ENCODE measurements at places on chromosomes 13 and 19.
A peak's percentile ranks its signal among the peaks of the same experiment; 100 is the strongest.

DNA sequence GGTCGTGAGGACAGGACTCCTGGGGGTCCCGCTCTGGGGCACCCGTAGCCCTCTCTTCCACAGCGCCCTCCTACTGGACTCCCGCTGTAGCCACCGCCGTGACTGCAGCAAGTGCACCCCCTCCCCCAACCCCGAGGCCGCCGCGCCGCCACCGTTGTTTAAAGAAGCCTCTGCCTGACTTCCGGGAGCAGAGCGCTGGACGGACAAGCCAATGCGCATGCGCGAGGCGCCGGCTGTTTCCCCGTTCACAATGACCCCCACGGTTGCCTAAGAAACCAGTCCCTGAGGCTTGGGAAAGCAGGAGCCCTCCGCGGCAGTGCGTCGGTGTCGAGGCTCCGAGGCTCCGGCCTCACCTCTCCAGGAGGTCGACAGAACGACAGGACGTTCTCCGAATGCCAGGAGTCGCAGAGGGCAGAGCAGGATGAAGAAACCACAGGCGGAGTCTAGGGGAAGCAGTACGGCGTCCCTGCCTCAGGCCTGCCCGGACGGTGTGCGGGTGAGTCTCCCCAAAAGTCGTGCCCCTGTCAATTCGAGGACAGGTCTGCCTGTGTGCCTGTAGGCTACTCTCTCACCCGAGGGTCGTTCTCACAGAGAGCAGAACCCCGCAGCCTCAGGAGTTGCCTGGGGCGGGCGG lies 70.5 kb upstream of the ZNF420 start:
- peak; percentile 38 for DNase-seq

- no peak for DNase-seq
Measured at GRCh38 chr13:32247887-32248286, 67.3 kb downstream of the ZAR1L start.

GRCh38 chr19:17216058-17216670 lies 1.0 kb downstream of the USE1 start:
- DNase-seq: no peak

DNA sequence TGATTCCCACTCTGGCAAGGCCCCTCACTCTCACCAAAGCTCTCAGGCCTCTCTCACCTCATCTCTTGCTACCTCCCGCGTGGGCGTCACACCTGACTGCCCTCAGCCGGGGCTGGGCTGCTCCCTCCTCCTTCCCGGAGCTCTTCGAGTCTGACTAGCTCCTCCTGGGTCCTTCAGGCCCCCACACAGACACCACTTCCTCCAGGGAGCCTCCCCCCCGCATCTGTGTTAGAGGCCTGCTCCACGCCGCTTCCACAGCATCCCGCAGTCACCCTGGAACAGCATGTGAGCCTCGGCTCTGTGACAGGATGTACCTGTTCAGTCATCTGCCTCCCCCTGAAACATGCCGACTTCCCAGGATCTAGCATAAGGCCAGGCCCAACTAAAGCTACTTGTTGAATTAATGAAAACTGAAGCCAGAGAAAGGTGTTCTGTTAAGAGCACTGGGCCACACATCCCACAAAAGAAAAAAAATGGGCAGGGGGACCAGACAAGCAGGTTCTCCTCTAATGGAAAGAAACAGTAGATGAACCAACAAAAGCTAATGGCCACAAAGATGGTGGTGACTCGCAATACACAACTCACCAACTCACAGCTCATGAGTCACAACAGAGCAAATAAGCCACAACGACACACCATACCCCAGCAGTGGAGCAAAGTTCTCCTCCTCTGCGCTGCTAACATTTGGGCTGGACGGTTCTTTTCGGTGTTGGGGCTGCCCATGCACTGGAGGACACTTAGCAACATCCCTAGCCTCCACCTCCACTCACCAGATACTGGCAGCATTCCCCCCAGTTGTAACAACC lies 3.0 kb downstream of the PPP6R1 start:
- DNase-seq: peak; percentile 65

GRCh38 chr19:372306-372890 lies 27.8 kb upstream of the MIER2 start:
- DNase-seq: no peak

GRCh38 chr13:46210362-46211083 lies 1.2 kb upstream of the LRRC63 start:
- no peak for DNase-seq

- DNase-seq: no peak
Measured at GRCh38 chr13:50846861-50847475, 3.5 kb upstream of the DLEU7 start.

DNA sequence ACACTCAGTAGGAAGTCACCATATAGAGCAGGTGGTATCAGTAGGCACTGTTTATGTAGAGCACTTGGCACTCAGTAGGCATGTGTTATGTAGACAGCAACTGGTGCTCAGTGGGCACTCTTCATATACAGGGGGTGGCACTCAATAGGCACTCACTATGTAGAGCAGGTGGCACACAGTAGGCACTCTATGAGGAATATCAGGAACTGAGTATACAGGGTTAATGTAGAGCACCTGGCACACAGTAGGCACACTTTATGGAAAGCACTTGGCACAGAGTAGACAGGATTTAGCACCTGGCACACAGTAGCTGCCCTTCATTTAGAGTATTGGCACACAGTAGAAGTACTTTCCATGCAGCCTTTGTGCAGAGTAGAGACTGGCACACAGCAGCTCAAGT lies 1.1 kb upstream of the CYP4F3 start:
- DNase-seq: no peak

- no peak for DNase-seq
Measured at GRCh38 chr13:93769101-93769500, 542.5 kb downstream of the GPC6 start.

DNA sequence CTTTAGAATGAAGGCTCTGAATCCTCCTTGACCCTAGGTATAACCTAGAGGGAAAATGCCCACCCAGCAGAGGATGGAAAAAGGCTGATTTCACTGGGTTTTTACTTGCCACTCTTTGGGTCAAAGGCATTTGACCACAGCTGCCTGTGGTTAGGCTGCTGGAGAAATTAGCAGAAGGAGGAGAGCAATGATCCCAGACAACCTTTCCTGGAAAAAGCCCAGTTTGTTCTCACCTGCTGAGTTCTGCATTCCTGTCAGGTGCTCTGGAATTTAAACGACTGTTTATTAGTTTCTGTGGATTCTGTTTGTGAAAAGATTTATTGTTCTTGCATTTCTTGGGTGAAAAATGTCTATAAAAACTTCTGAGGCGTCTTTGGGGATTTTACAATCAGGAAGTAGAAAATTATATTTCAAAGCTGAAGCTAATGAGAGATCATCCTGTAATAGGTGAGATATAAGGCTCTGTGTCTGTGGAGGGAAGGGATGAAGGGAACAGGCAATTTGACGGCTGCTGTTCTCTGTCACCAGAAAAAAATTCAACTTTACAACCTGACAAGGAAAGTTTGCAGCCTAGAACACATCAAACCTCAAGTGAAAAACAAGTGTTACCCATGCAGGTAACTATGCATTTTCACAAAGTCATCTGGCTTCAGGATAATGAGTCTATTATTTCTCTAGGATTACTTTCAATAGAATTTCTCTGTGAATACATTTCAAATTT lies 519.7 kb downstream of the DIAPH3 start:
- no peak for DNase-seq

DNA sequence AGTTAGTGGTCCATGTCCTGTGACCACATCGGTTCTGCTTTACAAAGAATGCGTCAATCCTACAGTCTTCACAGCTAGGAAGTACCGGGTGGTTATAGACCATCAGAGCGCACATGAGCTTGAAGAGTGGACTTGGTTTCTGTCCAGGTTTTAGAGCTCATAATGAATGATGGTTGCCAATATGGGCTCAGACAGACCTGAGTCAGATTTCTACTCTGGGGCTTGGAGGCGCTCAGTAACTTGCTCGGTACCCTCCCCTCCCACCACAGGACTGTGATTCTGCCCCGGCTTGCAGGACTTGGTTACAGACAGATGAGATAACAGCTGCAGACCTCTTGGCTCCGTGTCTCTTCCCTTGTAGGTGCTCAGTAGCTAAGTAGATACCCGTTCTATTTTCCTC lies 284.7 kb downstream of the TSHZ3 start:
- DNase-seq: no peak

GRCh38 chr13:114110091-114110829 lies 22.2 kb downstream of the RASA3 start:
- DNase-seq: peak; percentile 68

DNA sequence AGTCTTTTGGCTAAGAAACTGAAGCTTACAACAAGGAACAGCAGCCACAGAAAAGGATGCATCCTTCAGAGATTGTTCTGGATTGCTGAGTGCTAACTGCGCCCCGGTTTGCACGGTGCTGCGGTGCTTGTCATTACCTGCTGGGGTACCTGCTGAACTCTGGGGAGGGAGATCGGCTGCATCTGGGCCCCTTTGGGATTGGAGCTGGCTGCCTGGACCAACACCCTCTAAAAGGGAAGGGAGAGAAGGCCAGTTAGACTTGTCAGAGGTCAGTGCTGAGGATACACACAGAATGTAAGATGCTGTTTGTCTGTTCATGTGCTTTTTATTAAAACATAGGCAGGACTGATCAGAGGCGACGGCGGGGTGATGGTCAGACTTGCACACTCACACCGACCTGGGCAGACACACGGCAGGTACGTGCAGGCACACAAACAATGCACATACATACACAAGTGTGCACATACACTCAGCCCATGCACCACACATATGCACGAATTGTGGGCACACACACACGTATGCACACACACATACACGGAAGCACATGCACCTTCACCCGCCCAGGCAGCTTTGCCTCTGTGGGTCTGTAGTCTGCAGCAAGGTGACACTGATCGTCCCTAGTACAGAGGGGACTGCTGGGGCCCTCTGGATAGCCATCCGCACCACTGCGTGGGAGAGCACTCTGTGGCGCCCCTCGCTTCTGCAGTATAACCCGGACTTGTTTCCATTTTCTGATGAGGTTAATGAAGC lies 66.1 kb downstream of the RFX2 start:
- DNase-seq: no peak

- peak; percentile 56 for DNase-seq
Measured at GRCh38 chr13:45339867-45340266, 1.1 kb downstream of the TPT1 start.

GRCh38 chr13:66137384-66137783 lies 1092.8 kb downstream of the PCDH9 start:
- DNase-seq: no peak

- DNase-seq: no peak
Measured at GRCh38 chr13:24650161-24650560, 30.0 kb upstream of the ATP12A start.

DNA sequence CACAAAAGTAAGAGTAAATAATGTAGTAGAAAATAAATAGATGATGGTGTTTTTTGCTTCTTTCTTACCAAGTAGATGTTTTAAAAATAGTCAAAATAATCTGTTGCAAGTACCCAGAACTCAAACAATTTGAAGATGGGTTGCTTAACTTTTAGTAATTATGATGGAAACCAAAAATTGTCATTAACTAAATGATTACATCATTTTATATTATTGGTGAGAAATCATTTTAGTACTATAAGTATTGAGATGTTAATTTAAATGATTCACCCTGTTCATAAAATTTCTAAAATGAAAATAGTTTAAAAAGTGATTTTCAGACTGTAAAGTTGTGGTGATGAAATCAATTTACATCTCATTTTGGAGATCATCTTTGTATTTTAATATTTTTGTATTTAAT lies 404.5 kb downstream of the GPC5 start:
- no peak for DNase-seq

DNA sequence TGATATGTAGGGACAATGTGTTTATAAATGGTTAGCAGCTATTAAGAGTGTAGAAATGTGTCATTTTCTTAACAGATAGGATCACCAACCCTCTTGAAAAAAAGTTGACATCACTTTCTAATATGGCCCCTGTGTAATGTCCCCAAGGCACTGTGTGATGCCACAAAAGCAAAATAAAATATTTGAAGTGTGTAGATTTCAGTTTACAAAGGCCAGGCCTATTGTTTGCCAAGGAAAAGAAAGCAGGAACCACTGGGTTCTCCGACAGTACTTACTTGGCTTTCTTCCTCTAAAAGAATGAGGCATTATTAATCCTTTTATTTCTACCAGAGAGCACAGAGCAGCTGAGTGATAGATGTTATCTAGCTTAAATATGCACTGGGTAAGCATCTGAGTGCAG lies 10.5 kb upstream of the GJA3 start:
- DNase-seq: no peak

- DNase-seq: no peak
Measured at GRCh38 chr19:9883231-9883758, 48.2 kb downstream of the PIN1 start.

GRCh38 chr19:47097396-47098201 lies 16.0 kb downstream of the ZC3H4 start:
- no peak for DNase-seq

DNA sequence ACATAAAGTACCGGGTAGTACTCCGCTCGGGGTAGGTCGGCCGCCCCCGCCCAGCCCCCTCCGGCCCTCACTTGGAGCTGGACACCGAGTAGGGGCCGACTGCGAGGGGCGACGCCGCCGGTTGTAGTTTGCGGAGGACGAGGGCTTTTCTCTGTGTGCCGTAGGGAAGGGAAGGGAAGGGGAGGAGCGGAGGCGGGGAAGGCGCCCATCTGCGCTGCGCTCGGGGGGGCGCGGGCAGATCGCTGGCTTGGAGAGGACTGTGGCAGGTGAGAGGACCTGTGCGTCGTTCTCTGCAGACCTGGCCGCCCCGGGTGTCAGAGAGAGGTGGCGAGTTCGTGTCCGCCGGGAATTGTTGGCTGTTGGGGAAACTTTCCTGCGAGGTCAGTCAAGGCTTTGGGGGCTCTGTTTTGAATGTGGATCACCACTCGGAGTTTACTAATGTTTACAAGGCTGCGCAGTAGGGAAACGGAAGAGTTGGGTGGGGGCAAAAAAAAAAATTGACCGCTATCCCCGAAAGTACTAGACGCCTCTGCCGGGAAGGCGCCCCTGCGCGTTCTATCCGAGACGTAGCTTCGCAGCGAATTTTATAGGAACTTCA lies 1.4 kb downstream of the ING1 start:
- peak; percentile 57 for DNase-seq

- no peak for DNase-seq
Measured at GRCh38 chr19:30567536-30568232, 195.5 kb downstream of the ZNF536 start.

GRCh38 chr19:31418692-31419430 lies 69.6 kb upstream of the TSHZ3 start:
- no peak for DNase-seq

DNA sequence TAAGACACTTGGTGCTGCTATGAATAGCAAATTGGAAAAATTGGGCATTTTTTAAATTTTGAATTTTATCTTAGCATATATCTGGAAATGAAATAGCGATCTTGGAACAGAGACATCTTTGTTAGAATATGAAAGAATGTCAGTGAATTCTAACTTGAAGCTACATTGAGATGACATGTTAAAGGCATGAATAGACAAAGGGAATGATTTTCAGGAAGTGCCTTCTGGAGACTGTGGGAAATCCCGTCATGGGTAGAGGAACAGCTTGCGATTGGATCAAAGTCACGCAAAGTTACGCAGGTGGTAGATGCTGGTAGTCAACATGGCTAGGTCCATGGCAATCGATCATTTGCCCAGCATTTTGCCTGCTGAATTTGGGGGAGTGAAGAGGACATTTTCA lies 43.5 kb downstream of the LRCH1 start:
- no peak for DNase-seq

GRCh38 chr13:113623491-113624234 lies 34.3 kb downstream of the ATP4B start:
- no peak for DNase-seq

- no peak for DNase-seq
Measured at GRCh38 chr19:40689339-40690049, 957 bp downstream of the NUMBL start.
